Immature natural killer cell (primary cell): ENCODE measurements at places on chromosomes 1 and 21. TPM values are rescaled to one million over a fixed set of nuclear protein-coding genes. Genes with fewer than 3 reads are reported as not detected.

- DNase-seq: no peak
- H3K4me1 ChIP-seq: no peaks in the 10 kb centered on the region
- H3K27ac ChIP-seq: no peak overlapping the region
- peaks cover 7% of the 10 kb centered on the region for H3K27me3 ChIP-seq
- no peaks in the 10 kb centered on the region for H3K36me3 ChIP-seq
Observed at GRCh38 chr1:94535095-94535494, 6.5 kb downstream of the F3 start.

- H3K27me3 ChIP-seq: peaks cover 10% of the 10 kb centered on the region
- peak; percentile 25 for DNase-seq
- H3K36me3 ChIP-seq: no peaks in the 10 kb centered on the region
- H3K4me1 ChIP-seq: peaks cover 13% of the 10 kb centered on the region
- H3K4me3 ChIP-seq: peak overlapping the region; percentile 88
Observed at GRCh38 chr1:200738949-200739651, 407 bp downstream of the CAMSAP2 start.

- H3K4me3 ChIP-seq: no peak overlapping the region
- DNase-seq: no peak
- H3K4me1 ChIP-seq: peaks cover 2% of the 10 kb centered on the region
- peaks cover 8% of the 10 kb centered on the region for H3K27me3 ChIP-seq
- no peaks in the 10 kb centered on the region for H3K36me3 ChIP-seq
Observed at GRCh38 chr1:241675983-241676382, 23.9 kb downstream of the WDR64 start.

- no peak overlapping the region for H3K4me3 ChIP-seq
- peaks cover 40% of the 10 kb centered on the region for H3K4me1 ChIP-seq
- no peaks in the 10 kb centered on the region for H3K36me3 ChIP-seq
- no peak for DNase-seq
- peaks cover 1% of the 10 kb centered on the region for H3K27me3 ChIP-seq
- no peak overlapping the region for H3K27ac ChIP-seq
Observed at GRCh38 chr1:41664861-41665640, 180.6 kb upstream of the EDN2 start.

DNA sequence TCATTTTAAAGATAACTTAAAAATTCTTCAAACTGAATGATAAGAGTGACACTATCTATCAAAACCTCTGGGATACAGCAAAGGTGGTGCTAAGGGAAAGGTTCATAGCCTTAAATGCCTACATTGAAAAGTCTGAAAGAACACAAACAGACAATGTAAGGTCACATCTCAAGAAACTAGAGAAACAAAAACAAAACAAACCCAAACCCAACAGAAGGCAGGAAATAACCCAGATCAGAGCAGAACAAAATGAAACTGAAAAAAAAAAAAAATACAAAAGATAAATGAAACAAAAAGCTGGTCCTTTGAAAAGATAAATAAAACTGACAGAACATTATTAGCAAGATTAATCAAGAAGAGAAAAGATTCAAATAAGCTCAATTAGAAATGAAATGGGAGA lies 6.8 kb downstream of the ODF2L start:
- peak; percentile 46 for DNase-seq
- no peaks in the 10 kb centered on the region for H3K27me3 ChIP-seq
- peak overlapping the region; percentile 70 for H3K4me3 ChIP-seq
- peak overlapping the region; percentile 95 for H3K27ac ChIP-seq
- no peaks in the 10 kb centered on the region for H3K36me3 ChIP-seq

DNA sequence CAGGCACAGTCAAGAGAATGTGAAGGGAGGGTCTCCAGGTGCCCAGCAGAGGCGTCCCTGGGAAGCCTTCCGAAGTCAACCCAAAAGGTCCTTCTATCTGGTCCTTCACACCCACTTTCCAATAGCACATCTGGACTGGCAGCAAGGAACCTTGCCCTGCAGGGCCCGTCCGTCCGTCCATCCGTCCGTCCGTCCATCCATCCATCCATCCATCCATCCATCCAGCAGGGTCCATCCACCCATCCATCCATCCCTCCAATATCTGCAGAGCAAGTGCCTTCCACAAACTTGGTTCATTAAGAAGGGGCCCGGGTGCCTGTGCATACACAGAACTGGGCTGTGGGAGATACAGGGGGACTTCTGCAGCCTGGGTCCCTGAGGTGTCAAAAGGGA lies 31.6 kb downstream of the SLC45A1 start:
- peaks cover 2% of the 10 kb centered on the region for H3K27me3 ChIP-seq
- no peaks in the 10 kb centered on the region for H3K4me1 ChIP-seq
- no peak for DNase-seq

GRCh38 chr21:44337941-44338895 lies 972 bp downstream of the CFAP410 start:
- peak; percentile 32 for DNase-seq
- peaks cover 12% of the 10 kb centered on the region for H3K27me3 ChIP-seq
- no peaks in the 10 kb centered on the region for H3K36me3 ChIP-seq
- H3K4me1 ChIP-seq: peaks cover 32% of the 10 kb centered on the region
- peak overlapping the region; percentile 74 for H3K4me3 ChIP-seq
- peak overlapping the region; percentile 73 for H3K27ac ChIP-seq

DNA sequence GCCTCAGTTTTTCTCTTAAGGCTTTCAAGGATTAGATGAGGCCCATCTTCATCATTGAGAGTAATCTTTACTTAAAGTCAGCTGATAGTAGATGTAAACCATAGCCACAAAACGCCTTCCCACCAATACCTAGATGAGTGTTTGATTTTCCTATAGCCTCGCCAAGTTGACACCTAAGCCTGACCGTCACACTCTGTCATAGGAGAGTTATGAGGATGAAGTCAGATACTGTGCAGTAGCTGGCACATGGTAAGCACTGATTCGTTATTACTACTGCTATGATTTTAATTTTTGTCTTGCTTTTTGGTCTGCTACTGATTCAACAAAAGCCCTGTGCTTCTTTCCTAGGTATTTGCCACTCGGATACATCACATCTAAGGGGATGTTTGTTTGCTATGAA lies 395.5 kb downstream of the RPS6KC1 start:
- H3K27me3 ChIP-seq: no peaks in the 10 kb centered on the region
- no peaks in the 10 kb centered on the region for H3K4me1 ChIP-seq
- H3K4me3 ChIP-seq: no peak overlapping the region
- H3K27ac ChIP-seq: no peak overlapping the region

DNA sequence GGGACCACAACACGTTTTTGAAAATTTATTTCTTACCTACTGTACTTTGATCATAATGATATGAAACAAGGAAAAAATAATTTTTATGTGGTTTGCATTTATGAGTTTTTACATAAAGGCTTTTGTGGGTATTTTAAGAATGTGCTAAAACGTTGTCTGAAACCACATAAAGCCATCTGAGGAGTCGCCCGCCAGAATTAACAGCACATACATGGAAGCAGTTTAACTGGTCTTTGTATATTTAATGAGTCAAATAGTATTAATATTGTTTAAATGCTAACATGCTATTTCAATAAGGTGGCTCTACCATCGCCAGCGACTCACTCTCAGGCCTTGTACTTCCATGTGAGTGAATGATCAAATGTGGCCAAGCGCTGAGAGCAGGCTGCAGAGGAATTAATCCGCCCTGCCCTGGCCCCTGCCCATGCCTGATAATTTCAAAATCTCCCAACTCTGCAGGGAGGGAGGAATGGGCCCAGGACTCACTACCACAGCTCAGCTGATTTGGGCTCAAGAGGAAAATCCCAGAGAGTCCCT lies 49.6 kb downstream of the SLC66A1 start:
- no peaks in the 10 kb centered on the region for H3K36me3 ChIP-seq
- no peak overlapping the region for H3K27ac ChIP-seq
- DNase-seq: no peak
- H3K4me3 ChIP-seq: no peak overlapping the region
- peaks cover 3% of the 10 kb centered on the region for H3K27me3 ChIP-seq

DNA sequence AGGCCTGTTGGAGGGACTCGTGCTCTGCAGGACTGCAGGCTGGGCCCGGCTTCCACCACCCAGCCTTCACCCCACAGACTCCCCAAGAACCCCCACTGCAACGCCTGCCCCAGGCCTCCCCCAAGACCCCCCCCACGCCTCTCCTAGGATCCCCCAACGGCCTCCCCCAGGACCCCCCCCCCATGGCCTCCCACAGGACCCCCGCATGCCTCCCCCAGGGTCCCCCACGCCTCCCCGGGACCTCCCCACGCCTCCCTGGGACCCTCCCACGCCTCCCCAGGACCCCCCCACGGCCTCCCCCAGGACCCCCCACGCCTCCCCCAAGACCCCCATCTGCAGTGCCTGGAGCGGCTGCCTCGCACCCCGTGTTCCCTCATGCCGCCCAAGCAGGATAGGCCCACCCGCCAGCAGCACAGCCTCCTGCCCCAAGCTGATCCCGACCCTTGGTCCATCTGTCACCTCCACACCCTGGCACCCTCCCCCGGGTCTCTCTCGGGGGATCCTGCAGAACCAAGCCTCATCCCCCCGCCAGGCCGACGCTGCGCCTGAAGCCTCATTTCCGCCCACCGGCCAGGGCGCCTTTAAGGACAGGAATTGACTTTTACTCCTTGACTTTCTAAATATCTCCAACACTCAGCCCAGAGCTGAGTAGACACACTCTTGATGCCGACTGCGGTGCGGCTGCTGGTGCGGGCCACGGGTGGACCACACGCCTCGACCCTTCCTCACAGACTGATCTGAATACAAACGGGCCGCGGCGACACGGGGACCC lies 14.1 kb upstream of the RNF223 start:
- no peak for DNase-seq
- H3K4me1 ChIP-seq: no peaks in the 10 kb centered on the region
- H3K36me3 ChIP-seq: peaks cover 3% of the 10 kb centered on the region
- H3K4me3 ChIP-seq: no peak overlapping the region

GRCh38 chr1:55428944-55429931 lies 214.1 kb upstream of the USP24 start:
- no peak overlapping the region for H3K4me3 ChIP-seq
- H3K27me3 ChIP-seq: peaks cover 27% of the 10 kb centered on the region
- DNase-seq: no peak
- H3K36me3 ChIP-seq: no peaks in the 10 kb centered on the region
- H3K4me1 ChIP-seq: no peaks in the 10 kb centered on the region

- H3K4me1 ChIP-seq: no peaks in the 10 kb centered on the region
- DNase-seq: no peak
- H3K27ac ChIP-seq: no peak overlapping the region
Observed at GRCh38 chr1:240765732-240766363, 153.9 kb upstream of the GREM2 start.

GRCh38 chr1:114691061-114691460 lies 4.3 kb downstream of the AMPD1 start:
- peaks cover 2% of the 10 kb centered on the region for H3K27me3 ChIP-seq
- no peak overlapping the region for H3K27ac ChIP-seq
- no peaks in the 10 kb centered on the region for H3K36me3 ChIP-seq
- no peaks in the 10 kb centered on the region for H3K4me1 ChIP-seq
- no peak for DNase-seq

The HES4 gene
- polyA plus RNA-seq: 2.3 TPM

The BARHL2 gene
- polyA plus RNA-seq: not detected

The BRINP3 gene
- polyA plus RNA-seq: not detected

The SIM2 gene
- not detected for polyA plus RNA-seq

The EVA1B gene
- polyA plus RNA-seq: 8.8 TPM

The TAS1R1 gene
- not detected for polyA plus RNA-seq

The SPATA45 gene
- not detected for polyA plus RNA-seq
